ENCODE measurements at places on chromosomes 5 and 9.

DNA sequence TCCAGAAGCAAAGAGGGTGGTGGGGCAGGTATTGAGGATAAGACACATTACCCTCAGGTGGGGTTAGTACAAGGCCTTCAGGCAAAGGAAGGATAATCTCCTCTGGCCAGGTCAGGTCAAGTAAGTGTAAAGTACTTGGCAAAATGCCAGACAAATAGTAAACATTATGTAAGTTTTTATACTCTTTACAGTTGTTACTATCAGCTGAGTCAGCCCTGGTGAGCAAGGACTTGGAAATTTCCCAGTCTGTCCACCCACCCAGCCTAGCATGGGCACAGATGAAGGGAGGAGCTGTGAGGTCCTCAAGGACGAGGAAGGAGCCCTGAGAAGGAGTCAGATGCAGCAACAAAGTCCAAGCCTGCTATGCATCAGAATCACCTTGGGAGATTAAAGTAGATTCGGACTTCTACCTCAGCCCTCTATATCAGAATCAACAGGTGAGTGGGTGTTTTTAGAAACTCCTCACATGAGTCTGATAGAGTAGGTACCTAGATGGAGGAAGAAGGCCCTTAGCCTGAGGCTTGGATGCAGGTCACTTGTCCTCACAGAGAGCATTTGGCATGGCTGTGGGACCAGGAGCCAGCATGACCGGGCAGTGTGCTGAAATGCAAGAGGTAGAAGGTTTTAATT lies 50.2 kb upstream of the BARX1 start:
- no peak for DNase-seq

- DNase-seq: no peak
Observed at GRCh38 chr9:16622541-16622940, 247.9 kb downstream of the BNC2 start.

- DNase-seq: no peak
Observed at GRCh38 chr9:127132921-127133647, 10.6 kb upstream of the ANGPTL2 start.

GRCh38 chr5:117947836-117948235 lies 1040.5 kb downstream of the DTWD2 start:
- DNase-seq: no peak

GRCh38 chr5:116766470-116766947 lies 191.9 kb upstream of the SEMA6A start:
- DNase-seq: no peak

DNA sequence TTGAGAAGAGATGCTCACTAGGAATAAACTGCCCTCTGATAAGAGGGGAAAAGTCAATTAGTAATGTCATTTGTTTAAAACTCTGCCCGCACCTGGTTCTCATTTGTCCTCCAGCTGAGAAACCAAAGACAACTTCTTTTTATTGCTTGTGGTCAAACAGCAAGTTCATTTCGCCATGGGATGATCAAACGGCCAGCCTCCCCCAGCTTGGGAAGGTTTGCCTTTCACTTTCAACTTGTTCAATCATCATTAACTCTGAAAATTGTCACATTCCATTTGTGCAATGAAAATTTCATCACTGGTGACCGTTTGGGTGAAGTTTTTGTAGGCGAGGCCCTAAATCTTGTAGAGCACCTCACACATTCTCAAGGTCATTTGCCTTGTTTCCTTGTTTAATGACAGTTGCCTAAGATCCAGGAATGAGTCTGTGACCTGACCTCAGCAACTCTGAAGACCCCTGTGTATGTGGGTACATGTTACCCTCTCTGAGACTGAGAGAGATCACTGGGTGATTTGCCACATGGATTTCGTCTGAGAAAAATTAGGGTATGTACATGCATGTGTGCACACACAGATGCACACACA lies 117.7 kb downstream of the MARCHF3 start:
- no peak for DNase-seq

- DNase-seq: no peak
Observed at GRCh38 chr9:80699511-80699998, 989.8 kb downstream of the TLE1 start.

Data from tibial artery (tissue), 4 donors.